Esophagus mucosa (tissue), 1 donor: ENCODE measurements at places on chromosomes 6 and 20. TPM values are rescaled to one million over a fixed set of nuclear protein-coding genes. Genes with fewer than 3 reads are reported as not detected.

GRCh38 chr20:24146231-24146634 is 157.7 kb upstream of the GGTLC1 start:
- ATAC-seq = no peak

Gene ENPP4
- 0.80 TPM for total RNA-seq

DNA sequence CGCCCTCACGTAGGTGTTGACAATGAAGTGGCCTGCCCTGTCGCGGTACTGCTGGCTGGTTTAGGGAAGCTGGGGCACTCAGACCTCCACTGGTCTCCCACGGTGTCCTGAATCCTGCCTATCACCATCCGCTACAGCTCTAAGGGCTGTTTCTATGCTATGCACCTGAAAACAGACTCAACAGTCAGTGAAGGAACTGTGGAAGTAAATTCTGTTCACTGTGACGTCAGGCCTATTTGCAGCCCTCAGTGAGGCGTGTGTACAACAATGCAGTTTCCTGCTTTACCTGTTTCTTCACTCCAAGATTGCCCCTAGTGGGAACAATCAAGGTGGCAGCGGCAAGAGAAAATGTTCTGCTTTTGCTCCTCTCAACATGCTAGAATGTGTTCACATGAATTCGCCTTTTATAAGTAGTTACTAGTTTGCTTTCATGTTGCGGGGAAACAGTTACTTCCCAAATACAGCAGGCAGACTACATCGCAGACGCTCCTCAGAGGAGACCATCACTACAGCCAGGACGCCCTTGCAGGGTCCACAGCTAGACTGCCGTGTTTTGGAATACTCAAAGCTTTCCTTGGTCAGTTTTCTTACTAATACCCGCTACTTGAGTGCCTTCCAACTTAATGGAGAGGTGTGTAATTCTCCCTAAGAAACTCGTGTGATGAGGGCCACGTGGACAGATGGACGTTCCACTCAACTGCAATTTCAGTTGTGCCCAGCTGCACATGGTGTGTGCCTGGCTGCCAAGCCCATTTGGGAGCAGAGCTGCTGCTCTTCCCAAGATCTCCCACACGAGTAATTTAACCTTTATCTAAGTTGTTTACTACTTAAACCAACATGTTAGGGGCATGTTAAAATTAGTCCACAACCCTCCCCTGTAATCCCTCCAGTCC is 25.4 kb downstream of the DIDO1 start:
- peak; percentile 83 for ATAC-seq

Gene DEFB123
- not detected for total RNA-seq

DNA sequence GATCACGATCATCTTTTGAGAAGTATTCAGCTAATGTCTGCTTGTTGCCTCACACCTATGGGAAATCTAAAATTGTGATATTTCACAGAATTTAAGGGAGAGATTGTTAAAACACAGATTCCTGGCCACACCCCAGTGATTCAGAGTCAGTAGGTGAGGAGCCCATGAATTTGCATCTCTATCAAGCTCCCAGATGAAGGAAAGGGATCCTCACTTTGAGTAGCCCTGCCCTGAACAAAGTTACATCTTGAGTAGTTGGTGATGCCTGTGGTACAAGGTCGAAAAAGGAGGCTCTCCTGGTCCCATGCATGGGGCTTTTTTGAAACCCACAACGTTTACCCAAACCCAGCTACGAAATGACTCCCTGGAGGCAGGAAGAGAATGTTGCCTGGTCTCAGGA is 79.5 kb downstream of the PAK5 start:
- no peak for ATAC-seq

Gene EPHA7
- 0.12 TPM for total RNA-seq

GRCh38 chr6:107658920-107659865 is 164.9 kb downstream of the SCML4 start:
- ATAC-seq = no peak

DNA sequence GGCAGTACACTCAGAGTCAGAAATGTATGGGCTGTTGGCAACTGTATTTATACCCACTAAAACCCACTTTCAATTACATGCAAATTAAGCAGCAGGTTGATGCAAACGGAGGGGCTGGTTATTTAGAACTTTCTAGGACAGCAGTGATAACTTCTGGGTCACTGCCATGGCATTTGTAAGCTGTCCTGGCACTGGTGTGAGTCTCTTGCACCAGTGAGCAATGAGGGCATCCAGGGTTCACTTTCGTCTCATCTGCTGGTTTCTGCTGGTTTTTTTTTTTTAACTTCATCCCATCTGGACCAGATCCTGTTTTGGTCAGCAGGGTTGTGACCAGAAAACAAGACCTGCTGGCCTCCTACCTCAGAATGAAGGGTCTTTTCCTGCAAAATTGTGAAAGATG is 49.2 kb downstream of the CDH26 start:
- ATAC-seq = no peak

DNA sequence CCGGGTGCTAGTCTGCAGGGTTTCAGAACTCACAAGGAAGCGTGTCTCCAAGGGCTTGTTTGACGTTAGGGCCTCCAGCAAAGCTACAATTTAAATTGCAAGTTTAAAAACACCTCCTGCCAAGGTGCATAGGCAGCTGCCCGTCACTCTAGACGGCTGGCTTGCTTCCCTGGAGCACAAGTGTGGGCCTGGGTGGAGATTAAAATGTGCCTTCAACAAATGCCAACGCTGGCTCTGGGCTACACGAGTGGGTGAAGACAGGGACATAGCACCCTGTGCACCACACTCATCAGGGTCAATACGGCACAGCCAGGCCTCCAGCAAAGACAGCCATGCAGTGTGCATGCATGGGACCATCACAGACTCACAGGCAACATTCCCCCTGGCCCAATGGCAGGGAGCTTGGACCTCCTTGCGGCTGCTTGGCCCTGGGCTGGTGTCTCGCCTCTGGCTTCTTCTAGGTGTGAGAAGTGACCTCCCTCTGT is 48.4 kb upstream of the FRMD1 start:
- ATAC-seq = no peak

DNA sequence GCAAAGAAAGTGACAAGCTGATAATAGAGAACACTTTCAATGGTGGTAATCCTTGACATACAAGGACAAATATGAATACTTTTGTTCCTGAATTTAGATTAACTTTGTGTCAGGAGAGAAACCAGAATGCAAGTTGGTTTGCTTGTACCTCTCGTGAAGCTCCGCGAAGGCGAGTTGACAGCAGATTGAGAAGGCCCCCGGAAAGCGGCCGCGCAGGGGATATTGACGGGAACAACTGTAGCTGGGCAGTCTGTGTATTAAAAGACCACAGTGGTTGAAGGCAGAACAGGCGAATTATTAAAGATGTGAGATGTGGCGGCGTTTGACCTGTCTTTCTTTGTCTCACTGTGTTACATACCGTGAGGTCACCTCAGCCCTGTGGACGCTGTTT is 175.8 kb upstream of the RALGAPA2 start:
- ATAC-seq = no peak

Gene IFNGR1
- 53.5 TPM for total RNA-seq

- ATAC-seq = no peak
Measured at GRCh38 chr6:87250019-87250418, 72.4 kb upstream of the SMIM8 start.

DNA sequence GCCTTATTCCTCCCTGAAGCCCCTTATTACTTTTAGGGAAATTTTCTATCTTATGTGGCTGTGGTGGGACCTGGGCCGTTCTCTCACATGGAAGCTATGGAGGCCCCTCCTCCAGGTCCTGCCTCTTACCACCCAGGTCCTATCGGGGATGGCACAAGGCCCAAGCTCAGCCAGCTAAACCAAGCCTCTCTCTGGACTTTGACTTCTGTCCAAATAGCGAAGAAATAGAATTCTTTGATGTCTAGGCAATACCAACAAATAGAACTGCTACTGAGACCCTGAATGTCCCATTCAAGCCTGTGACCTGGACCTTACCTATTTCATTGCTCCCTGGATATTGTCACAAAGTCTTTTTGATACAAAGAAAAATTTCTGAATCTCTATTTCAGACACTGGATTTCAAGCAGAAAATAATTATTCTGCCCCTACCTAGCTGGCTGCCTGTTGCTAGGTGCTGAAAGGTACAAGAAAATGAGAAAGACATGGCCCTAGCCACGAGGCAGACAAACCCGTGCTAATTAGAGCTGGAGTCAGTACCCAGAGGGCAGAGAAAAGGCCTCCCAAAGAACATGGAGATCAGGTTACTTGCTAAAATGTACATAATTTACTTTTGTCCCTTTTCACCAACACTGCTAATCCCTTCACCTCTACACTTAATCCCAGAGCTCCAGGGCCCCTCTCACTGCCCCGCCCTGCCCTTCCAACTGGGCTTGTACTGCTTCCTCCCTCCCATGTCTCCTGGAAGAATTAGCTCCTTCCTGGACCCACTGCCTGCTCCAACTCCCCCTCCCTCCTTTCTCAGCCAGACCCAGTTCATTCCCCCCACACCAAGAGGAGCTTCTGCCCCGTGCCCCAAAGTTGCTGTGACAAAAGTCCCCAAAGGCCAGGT is 15.5 kb upstream of the NNAT start:
- ATAC-seq = peak; percentile 29

GRCh38 chr6:4931530-4932227 is 72.2 kb downstream of the RPP40 start:
- peak; percentile 94 for ATAC-seq

DNA sequence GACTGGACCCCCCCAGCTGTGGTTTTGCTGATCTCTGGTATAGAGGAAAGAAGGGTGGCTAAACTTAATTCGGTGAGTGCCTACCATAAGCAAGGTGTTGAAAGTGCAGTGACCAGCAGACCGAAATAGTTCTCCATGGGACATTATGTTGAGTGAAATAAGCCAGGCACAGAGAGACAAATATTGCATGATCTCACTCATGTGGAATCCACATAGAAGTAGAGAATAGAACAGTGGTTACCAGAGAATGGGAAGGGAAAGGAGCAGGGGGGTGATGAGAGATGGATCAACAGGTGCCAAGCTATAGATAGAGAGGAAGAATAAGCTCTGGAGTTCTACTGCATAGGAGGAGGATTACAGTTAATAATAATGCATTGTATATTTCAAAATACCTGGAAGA is 9.7 kb upstream of the GCNT2 start:
- ATAC-seq = no peak

Gene B3GALT4
- total RNA-seq = 16.9 TPM

- ATAC-seq = peak; percentile 96
Measured at GRCh38 chr20:46959081-46959692, 64.5 kb downstream of the EYA2 start.

Gene ARMH2
- total RNA-seq = not detected

Gene FAM83C
- 39.1 TPM for total RNA-seq

GRCh38 chr6:45447716-45448115 is 70.0 kb upstream of the SUPT3H start:
- no peak for ATAC-seq

DNA sequence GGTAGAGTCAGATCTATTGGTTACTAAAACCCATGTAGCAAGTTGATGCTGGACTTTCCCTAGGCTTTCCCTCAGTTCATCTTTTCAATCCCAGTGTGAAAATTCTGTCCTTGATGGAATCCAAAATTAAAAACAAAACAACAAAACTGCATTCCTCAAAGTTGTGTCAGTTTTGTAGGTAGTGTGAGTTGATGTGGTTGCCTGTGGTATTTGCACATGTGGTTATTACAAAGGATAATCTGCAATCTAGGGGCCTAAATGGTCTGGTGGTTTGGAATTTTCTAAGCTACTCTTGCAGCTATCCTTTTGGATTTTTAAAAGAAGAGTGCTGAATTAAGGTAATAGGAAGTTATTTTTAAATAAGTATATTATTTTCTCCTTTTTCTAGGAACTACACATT is 132.2 kb upstream of the SCGN start:
- ATAC-seq = no peak

Gene SPATA25
- 0.76 TPM for total RNA-seq

DNA sequence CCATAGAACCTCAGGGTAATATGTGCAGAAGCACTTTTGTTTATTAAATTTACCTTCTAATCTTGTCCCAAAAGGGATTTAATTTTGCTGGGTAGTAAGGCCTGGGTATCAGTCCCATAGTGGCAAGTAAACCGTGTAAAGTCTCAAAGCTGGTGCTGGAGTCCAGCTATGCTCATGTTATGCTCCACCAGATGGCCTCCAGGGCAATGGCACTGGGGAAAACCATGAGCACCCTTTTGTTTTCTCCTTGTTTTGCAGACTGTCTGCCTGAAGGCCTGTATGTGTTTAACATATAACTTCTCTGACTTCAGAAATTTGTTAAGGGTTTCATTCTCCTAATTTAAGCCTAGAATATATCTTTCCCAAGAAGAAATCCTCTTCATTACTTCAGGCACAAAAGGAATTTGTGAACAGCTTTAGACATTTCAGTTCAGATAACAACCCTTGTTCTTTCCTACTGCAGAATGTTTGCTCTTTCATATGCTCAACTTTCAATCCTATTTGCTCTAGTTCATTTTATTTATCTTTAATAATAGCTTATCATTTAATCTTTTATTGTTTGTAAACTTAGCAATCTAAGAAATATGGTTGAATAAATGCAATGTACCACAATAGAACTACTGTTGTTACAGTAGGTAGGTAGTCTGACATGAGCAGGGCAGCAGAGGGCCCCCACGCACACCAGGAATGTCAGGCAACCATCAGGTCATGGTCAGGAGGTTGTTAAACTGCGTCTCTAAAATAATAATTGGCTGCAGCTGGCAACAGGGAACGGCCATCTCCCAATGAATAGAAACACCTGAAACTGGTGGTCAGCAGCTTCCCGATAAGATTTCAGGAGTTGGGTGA is 162.8 kb downstream of the TENT5A start:
- ATAC-seq = no peak

DNA sequence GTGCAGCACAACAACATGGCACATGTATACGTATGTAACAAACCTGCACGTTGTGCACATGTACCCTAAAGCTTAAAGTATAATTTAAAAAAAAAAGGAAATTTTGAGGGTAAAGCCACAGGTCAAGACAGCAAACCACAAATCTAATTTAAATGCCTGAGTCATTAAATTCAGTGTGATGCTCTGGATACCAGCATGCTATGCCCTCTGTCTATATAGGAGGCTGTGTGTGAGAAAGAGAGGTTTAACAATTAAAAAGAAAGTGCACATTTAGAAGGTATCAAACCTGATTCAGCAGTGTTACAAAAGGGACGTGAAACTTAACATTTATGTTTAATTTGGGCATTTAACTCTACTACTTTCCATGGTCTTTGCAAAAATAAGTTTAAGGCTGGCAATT is 276.3 kb downstream of the ADGRB3 start:
- no peak for ATAC-seq

DNA sequence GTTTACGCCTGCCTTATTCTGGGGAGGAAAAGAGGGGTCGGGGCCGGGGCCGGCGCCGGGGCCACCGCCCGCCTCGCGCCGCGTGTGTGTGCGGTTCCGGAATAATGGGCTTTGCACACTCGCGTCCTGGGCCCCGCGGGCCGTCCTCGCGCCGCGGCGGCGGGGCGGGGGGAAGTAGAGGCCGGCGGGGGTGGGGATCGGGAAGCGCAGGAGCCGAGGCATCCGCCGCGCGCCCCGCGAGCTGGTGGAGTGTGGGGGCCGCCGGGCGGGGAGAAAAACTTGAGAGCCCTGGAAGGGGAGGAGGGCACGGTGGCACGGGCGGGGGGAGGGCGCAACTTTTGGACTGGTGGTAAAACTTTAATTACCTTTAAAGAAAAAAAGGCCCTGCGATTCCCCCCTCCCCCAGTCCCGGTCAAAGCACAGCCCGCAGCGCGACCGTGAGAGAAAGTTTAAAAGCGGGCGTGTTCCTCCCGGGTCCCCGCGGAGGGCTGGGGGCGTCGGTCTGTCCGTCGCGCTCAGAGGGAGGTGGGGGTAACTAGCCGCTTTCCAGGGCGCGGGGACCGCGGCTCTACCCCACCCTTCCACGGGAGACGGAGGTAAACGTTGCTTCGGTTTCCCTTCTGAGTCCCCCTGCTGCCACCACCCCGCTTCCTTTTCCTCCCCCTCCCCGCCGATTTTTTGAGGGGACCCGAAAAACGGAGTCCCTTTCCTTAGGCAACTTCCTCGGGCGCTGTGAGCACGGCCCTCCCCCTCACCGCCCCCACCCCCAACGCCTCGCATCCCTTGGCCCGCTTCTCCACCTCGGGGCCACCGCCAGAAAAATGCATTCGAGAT is 1.9 kb downstream of the L3MBTL3 start:
- peak; percentile 17 for ATAC-seq

Gene TP53TG5
- 0.36 TPM for total RNA-seq
